Esophagus muscularis mucosa (tissue), 4 donors: ENCODE measurements at places on chromosomes 16 and 17. TPM values are rescaled to one million over a fixed set of nuclear protein-coding genes. Genes with fewer than 3 reads are reported as not detected.

GRCh38 chr16:82954224-82954929 lies 327.6 kb downstream of the CDH13 start:
- DNase-seq, result no peak

The CCL4L2 gene
- 0.80 TPM for total RNA-seq

GRCh38 chr17:41592601-41593305 lies 6.1 kb upstream of the KRT14 start:
- no peak for DNase-seq

DNA sequence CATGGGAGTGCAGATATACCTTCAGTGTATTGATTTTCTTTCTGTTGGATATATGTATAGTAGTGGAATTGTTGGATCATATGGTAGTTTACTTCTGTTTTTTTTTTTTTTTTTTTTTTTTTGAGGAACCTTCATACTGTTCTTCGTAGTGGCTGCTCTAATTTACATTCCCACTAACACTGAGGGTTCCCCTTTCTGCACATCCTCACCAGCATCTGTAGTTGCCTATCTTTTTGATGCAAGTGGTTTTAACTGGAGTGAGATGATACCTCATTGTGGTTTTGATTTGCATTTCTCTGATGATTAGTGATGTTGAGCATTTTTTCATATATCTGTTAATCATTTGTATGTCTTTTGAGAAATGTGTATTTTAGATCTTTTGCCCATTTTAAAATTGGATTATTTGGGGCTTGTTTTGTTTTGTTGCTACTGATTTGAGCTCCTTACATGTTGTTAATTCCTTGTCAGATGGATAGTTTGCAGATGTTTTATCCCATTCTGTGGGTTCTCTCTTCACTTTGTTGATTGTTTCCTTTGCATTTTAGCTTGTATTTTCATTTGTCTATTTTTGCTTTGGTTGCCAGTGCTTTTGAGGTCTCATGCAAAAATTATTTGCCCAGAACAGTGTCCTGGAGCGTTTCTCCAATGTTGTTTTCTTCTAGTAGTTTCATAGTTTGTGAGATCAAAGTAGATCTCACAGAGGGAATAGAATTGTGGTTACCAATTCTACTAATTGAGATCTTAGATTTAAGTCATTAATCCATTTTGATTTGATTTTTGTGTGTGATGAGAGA lies 25.0 kb upstream of the BCAS3 start:
- no peak for DNase-seq

DNA sequence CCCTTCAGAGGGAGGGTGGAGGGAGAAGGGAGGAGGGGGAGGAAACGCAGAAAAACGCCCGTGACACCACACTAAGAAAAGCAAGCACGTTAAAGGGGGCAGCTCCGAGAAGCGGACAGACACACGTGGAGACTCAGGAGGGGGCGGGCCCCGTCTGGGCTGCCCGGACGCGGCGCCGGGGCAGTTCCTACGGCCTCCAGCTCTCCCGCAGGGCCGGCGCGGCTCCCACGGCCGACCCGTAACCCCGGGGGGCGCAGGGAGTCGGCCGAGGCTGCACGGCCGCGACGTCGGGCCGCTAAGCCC lies 362 bp downstream of the KLHDC4 start:
- DNase-seq, result no peak

- DNase-seq, result no peak
Observed at GRCh38 chr17:6910987-6911603, 79.6 kb upstream of the TEKT1 start.

DNA sequence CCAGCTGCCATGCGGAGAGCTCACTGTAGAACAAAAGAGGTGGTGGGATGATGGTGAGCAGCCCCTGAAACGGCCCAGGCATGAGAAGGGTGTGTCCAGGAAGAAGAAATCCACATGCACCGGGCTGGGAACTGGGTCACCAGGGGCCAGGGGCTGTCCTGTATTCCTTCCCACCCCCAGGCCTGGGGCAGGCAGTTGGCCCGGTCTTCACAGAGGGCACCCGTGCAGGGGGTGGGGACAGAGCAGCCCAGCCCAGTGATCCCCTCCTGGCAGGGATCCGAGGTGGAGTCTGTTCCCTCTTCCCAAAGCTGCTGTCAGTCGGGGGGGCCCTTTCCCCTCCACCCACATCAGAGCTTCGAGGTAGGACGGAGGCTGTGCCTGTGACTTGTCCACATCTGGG lies 9.2 kb downstream of the HS3ST6 start:
- no peak for DNase-seq

DNA sequence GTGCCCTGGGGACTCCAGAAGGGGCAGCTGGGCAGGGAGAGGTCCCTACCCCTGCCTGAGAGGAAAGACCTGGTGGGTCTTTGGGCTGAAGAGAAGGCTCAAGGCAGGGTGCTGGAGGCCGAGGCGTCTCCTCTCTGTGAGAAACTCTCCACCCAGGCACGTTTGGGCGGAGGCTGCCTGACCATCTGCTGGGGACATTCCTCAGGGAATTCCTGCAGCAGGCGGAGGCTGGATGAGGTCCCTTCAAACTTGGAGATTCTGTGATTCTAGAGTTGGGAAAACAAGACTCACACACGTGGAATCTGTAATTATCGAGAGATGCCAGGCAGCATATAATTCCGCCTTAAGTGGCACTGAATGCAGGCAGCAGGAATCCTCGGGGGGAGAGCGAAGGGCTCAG lies 21.1 kb upstream of the PHF12 start:
- DNase-seq, result no peak

DNA sequence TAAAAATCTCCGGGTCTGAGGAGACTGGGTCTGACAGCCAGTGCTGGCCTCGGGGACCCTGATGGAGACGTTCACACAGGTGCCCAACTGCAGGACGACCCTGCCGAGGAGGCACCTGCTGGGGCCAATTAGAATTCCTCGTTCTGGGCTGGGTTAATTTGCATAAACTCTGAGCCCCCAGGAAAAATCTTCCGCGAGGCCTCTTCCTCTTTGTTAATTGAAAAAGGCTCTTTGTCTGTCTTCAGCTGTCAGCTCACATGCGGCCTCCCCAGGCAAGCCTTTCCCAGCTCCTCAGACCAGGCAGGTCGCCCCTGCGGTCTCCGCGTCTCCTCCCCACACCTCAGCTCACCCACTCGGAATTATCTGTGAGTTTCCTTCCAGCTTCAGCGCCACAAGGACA lies 400.2 kb downstream of the SEC14L1 start:
- DNase-seq, result no peak

- DNase-seq, result no peak
Observed at GRCh38 chr16:66713076-66713475, 16.5 kb upstream of the CMTM4 start.

- no peak for DNase-seq
Observed at GRCh38 chr16:9090101-9090959, 1.1 kb upstream of the HAPSTR1 start.

DNA sequence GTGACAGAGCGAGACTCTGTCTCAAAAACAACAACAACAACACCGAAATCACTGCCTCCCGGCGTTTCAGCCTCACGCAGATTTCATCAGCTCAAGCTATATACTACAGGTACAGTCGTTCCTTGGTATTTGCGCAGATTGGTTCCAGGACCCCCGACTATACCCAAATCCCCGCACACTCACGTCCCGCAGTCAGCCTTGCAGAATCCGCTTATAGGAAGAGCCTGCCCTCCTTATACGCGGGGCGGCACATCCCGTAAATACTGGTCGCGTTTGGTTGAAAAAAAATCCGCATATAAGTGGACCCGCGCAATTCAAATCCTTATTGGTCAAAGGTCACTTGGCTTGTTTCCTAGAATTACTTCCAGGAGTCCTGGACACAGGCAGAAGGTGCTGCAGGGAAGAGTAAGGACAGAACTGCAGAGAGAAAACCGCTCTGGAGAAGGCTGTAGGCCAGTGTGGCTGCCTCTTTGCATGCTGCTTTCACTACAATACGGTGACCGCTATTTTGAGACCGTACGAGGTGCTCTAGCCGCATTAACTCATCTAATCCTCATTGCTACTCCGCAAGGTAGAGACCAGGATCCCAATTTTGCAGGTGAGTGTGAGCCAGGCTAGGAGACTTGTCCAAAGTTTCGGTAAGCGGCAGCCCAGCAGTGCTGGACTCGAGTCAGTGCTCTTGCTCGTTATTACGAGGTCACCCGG lies 718 bp downstream of the NDUFAB1 start:
- DNase-seq, result no peak

The CCL7 gene
- not detected for total RNA-seq

- no peak for DNase-seq
Observed at GRCh38 chr16:66656547-66656946, 40.0 kb downstream of the CMTM4 start.

DNA sequence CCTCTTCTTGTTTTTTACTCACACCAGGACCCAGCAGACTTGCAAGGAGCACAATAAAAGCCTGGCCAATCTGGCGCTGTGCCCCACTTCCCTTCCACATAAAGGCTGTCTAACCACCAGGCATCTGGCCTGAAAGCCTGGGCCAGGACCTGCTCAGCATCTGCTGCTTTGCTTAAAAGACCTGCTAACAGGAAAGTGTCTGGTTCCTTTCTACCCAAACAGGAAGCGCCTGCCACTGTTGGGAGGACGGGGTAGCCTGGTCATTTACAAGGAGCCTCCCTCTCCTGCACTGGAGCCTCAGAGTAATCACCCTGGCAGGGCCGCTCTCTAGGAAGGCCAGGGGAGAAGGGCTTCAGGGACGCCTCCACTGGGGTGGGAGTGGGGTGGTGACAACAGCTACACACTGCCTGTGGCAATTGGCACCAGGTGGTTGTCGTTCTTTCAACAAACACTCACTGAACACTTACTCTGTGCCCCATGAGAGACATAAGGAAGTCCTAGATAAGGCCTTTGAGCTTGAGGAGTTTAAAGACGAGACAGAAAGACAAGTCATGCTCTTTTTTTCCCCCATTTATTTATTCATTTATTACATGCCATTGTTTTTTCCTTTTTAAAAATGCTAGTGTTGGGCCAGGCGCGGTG lies 6.3 kb upstream of the MMP28 start:
- DNase-seq, result no peak

- DNase-seq, result no peak
Observed at GRCh38 chr17:51869387-51869786, 289.1 kb downstream of the CA10 start.

GRCh38 chr16:66649636-66650205 lies 45.2 kb downstream of the CMTM3 start:
- no peak for DNase-seq

The IL32 gene
- total RNA-seq, result 24.5 TPM

GRCh38 chr16:3570420-3571062 lies 6.7 kb downstream of the NLRC3 start:
- no peak for DNase-seq

The MMP25 gene
- 0.11 TPM for total RNA-seq

The KRTAP2-1 gene
- total RNA-seq, result not detected

DNA sequence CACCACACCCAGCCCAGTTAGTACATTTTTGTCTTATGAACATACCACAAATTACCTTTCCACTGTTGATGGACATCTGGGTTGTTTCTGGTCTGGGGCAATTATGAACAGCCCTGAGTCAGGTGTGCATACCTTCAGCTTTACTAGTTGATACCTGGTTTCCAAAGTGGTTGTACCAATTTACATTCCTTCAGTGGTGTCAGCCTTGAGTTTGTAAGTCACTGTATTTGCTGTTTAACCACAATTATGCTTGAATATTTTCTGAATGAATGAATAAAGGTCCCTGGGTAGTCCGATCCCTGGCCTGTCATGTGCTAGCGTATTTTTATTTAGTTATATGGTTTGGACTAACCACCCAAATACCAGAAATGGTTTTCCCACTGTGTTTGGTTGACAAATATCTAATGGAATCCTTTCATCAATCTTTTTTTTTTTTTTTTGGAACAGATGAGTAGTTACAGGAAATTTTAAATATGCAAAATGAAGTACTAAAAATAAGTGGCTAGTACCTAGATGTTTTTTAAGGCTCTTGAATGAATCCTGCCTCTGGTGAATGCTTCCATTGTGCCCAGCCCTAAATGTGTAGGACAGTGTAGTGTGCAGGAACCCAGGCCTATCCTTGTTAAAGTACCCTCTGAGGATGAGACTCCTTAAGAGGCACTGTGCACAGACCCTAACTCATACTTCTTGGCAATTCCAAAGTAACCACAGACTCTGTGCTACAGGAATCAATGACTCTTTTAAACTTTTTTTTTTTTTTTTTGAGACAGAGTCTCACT lies 3.7 kb downstream of the DUSP14 start:
- DNase-seq, result no peak
